Activated naive CD8-positive, alpha-beta T cell treated with anti-CD3 and anti-CD28 coated beads, Interleukin-2, amount 50 U/mL, for 24 hours (primary cell): ENCODE measurements at places on chromosomes 2 and 18.

DNA sequence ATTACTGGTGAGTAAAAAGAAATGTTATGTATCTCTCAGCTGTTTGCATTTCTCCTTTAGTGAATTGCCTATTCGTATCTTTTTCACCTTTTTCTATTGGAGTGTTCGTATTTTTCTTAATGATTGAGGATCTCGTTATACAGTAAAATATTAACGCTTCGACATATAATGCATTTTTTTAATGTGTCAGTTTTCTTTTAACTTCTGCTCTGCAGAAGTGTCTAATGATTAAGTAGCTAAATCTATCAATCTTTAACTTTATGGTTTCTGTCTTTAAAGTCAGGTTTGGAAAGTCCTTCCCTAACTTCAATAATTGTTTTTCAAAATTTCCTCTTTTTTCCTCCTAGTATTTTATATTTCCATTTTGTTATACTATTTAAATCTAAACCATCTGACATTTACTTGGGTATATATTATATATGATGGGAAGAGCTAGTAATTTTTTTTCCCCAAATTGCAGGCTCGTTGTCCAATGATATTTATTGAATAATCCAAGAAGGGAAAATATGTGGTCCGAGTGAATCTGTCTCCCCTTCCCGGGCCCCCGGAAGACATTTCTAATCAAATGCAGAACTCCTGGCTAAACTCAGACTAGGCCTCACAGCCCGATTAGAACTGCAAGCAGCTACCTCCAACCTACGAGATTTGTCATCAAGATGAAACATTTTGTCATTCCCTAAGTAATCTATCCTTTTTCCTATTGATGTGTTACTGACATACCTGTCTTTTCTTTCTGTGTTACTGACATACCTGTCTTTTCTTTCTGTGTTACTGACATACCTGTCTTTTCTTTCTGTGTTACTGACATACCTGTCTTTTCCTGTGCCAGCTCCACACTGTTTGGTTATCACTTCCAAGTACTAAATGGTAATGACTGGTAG, 17.2 kb downstream of the PCBP1 start:
- H3K36me3 ChIP-seq, result no peaks in the 10 kb centered on the region
- peak overlapping the region; percentile 95 for H3K27ac ChIP-seq
- H3K4me1 ChIP-seq, result peaks cover 55% of the 10 kb centered on the region
- H3K4me3 ChIP-seq, result peak overlapping the region; percentile 75

DNA sequence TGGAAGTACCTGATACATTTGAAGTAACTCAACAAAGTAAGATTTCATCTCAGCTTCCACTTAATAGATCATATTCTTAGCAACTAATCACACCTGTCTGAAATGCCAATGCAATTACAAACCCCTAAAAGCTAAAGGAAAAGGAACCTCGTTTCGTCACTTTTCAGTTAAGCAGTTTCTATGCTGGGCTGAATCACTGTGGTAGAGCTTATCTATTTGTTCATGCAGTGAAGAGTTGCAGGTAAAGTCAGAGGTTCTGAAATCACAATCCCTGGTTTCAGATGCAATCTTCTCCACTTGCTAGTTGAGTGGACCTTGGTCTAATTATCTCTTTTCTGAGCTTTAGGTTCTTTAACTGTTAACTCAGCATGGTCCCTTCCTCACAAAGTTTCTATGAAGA, 6.3 kb downstream of the HRH4 start:
- no peak overlapping the region for H3K27ac ChIP-seq
- H3K36me3 ChIP-seq, result no peaks in the 10 kb centered on the region
- no peak overlapping the region for H3K4me3 ChIP-seq

- no peak overlapping the region for H3K4me3 ChIP-seq
- H3K27ac ChIP-seq, result no peak overlapping the region
- H3K36me3 ChIP-seq, result no peaks in the 10 kb centered on the region
- no peak for DNase-seq
- peaks cover 6% of the 10 kb centered on the region for H3K27me3 ChIP-seq
Measured at GRCh38 chr2:70979626-70980025, 1.2 kb downstream of the ANKRD53 start.

GRCh38 chr18:9742524-9743131, 34.5 kb downstream of the RAB31 start:
- H3K27ac ChIP-seq, result no peak overlapping the region
- no peak overlapping the region for H3K4me3 ChIP-seq
- DNase-seq, result no peak
- no peaks in the 10 kb centered on the region for H3K4me1 ChIP-seq

GRCh38 chr2:54038835-54039234, 68.0 kb upstream of the PSME4 start:
- no peak overlapping the region for H3K4me3 ChIP-seq
- H3K36me3 ChIP-seq, result peaks cover 6% of the 10 kb centered on the region
- H3K27ac ChIP-seq, result no peak overlapping the region
- no peak for DNase-seq
- H3K4me1 ChIP-seq, result peaks cover under 1% of the 10 kb centered on the region

GRCh38 chr2:232539298-232540231, at the start of gene CHRNG:
CHRNG (plus strand) TSS chr2:232539692; CDS start chr2:232539748, 56 bp downstream.
- H3K4me3 ChIP-seq, result no peak within 1 kb of the TSS
- peaks cover 4% of the 10 kb centered on the region for H3K27me3 ChIP-seq
- H3K27ac ChIP-seq, result no peak within 1 kb of the TSS

DNA sequence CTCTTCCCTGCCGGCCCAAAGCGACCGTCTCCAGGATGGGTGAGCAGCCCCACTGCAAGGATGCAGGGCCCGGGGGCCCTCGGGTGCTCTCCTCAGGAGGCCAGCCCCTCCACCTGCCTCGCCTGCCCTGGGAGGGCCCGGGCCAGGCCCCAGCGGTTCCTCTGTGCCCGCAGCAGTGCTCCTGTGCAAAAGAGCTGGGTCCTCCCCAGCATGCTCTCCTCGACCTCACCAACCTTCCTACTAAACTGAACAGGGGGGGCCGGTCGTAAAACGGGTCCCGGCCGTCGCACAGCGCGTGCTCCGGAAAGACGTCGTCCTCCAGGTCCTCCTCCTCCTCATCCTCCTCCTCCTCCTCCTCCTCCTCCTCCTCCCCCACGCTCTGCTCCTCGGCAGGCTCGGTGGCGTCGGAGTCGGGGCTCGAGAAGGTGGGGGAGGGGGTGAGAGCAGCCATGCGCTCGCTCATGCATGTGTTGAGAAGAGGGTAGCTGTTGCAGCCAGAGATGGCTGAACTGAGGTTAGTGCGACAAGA, 62.9 kb downstream of the KIF1A start:
- DNase-seq, result no peak
- no peak overlapping the region for H3K4me3 ChIP-seq
- no peak overlapping the region for H3K27ac ChIP-seq
- H3K4me1 ChIP-seq, result peaks cover 14% of the 10 kb centered on the region
- no peaks in the 10 kb centered on the region for H3K27me3 ChIP-seq

DNA sequence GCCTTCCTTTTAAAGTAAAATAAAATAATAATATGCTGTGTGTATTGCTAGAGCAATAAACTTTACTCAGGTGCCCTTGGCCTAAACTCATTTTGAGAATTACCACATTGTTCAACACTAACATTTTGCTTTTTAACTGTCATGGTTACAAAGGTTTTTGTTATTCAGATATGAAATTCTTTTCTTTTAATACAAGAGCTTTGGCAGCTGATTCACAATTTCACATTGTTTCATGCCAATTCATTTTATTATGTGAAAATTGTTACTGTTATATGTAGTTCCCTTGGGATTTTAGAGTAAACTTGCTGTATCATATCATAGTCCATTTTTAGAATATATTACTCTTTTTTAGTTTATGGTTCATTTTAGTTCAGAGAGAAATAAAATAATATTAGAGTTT, 65.8 kb upstream of the ZNF804A start:
- H3K4me1 ChIP-seq, result no peaks in the 10 kb centered on the region
- H3K27me3 ChIP-seq, result no peaks in the 10 kb centered on the region
- H3K4me3 ChIP-seq, result no peak overlapping the region
- no peak for DNase-seq

GRCh38 chr2:141703501-141703900, 427.3 kb downstream of the LRP1B start:
- no peak for DNase-seq
- H3K4me3 ChIP-seq, result no peak overlapping the region
- no peaks in the 10 kb centered on the region for H3K36me3 ChIP-seq
- H3K27me3 ChIP-seq, result no peaks in the 10 kb centered on the region
- no peak overlapping the region for H3K27ac ChIP-seq

- H3K27ac ChIP-seq, result no peak overlapping the region
- no peak overlapping the region for H3K4me3 ChIP-seq
- no peaks in the 10 kb centered on the region for H3K36me3 ChIP-seq
Measured at GRCh38 chr2:55164534-55165480, 67.3 kb downstream of the CLHC1 start.

GRCh38 chr18:78634061-78634696, 345.4 kb upstream of the SALL3 start:
- H3K27ac ChIP-seq, result no peak overlapping the region
- no peaks in the 10 kb centered on the region for H3K36me3 ChIP-seq
- H3K4me1 ChIP-seq, result peaks cover 7% of the 10 kb centered on the region
- no peak for DNase-seq
- H3K4me3 ChIP-seq, result no peak overlapping the region
- H3K27me3 ChIP-seq, result no peaks in the 10 kb centered on the region

- no peaks in the 10 kb centered on the region for H3K27me3 ChIP-seq
- DNase-seq, result peak; percentile 53
- peaks cover 35% of the 10 kb centered on the region for H3K4me1 ChIP-seq
- H3K27ac ChIP-seq, result no peak overlapping the region
Measured at GRCh38 chr18:46148810-46149209, 44.6 kb downstream of the HAUS1 start.

DNA sequence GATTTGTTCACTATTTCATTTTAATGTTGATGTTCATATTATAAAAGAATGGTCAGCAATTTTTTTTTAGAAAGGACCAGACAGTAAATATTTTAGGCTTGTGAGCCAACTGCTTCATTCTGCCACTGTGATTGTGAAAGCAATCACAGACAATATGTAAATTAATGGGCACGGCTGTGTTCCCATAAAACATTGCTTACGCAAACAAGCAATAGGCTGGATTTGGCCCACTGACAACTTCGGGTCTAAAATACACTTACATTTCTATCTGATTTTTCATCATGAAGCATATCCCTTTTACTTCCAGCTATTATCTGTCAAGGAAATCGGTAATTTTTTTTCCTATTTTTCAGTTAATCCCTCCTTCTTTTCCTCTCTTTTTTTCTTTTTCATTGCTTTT, 182.2 kb upstream of the CDH2 start:
- H3K4me3 ChIP-seq, result no peak overlapping the region
- DNase-seq, result no peak
- H3K27me3 ChIP-seq, result no peaks in the 10 kb centered on the region
- no peaks in the 10 kb centered on the region for H3K36me3 ChIP-seq
- H3K4me1 ChIP-seq, result no peaks in the 10 kb centered on the region

- H3K27me3 ChIP-seq, result peaks cover 61% of the 10 kb centered on the region
- DNase-seq, result no peak
- no peak overlapping the region for H3K27ac ChIP-seq
- H3K4me1 ChIP-seq, result peaks cover 17% of the 10 kb centered on the region
- peaks cover 2% of the 10 kb centered on the region for H3K36me3 ChIP-seq
Measured at GRCh38 chr2:127219171-127220070, 678 bp downstream of the CYP27C1 start.

- H3K27me3 ChIP-seq, result peaks cover 14% of the 10 kb centered on the region
- no peak overlapping the region for H3K27ac ChIP-seq
- no peak for DNase-seq
- no peaks in the 10 kb centered on the region for H3K36me3 ChIP-seq
- peaks cover 2% of the 10 kb centered on the region for H3K4me1 ChIP-seq
- no peak overlapping the region for H3K4me3 ChIP-seq
Measured at GRCh38 chr2:118198268-118198667, 110.0 kb downstream of the INSIG2 start.

DNA sequence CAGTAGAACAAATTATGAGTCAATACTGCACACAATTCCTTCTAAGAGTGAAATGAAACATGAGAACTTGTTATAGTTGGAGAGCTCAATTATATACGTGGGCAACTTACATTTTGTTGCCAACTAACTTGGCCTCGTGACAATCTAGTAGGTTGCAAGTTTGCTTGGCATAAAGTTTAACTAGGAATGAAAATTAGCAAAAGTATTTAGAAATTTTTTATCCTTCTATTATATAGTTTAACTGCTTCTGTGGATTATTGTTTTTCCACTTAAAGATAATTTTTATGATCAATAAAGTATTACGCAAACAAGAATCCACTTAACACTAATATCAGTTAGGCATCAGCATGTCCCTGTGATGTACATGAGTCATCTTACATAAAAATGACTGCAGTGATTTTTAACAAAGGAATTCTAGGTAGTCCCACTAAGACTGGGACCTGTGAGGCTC, 41.1 kb downstream of the FAM124B start:
- H3K36me3 ChIP-seq, result no peaks in the 10 kb centered on the region
- H3K27ac ChIP-seq, result no peak overlapping the region
- H3K4me1 ChIP-seq, result no peaks in the 10 kb centered on the region

- H3K4me3 ChIP-seq, result no peak overlapping the region
- H3K4me1 ChIP-seq, result no peaks in the 10 kb centered on the region
- H3K27ac ChIP-seq, result no peak overlapping the region
- peaks cover 9% of the 10 kb centered on the region for H3K27me3 ChIP-seq
- no peaks in the 10 kb centered on the region for H3K36me3 ChIP-seq
- DNase-seq, result no peak
Measured at GRCh38 chr18:59810183-59810582, 89.6 kb upstream of the PMAIP1 start.

GRCh38 chr2:29405266-29405665, 290.1 kb downstream of the CLIP4 start:
- H3K4me1 ChIP-seq, result no peaks in the 10 kb centered on the region
- no peak overlapping the region for H3K4me3 ChIP-seq
- H3K36me3 ChIP-seq, result no peaks in the 10 kb centered on the region
- no peak for DNase-seq
- H3K27me3 ChIP-seq, result no peaks in the 10 kb centered on the region

DNA sequence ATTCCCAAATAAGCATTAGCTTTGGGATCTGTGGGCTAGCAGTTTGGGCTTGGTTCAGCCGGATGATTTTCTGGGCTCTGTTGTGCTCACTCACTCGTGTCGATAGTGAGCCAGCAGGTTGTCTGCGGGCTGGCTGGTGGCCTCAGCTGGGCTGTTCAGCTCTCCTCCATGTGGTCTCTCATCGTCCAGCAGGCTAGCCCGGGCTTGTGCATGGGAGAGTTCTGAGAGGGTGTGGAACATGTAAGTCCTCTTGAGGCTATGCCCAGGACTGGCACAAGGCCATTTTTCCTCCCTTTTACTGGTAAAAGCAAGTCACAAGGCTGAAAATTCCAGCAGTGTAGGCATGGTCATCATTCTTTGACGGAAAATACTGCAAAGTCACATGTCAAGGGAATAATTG, 38.5 kb downstream of the NTSR2 start:
- H3K27me3 ChIP-seq, result peaks cover 1% of the 10 kb centered on the region
- H3K4me3 ChIP-seq, result no peak overlapping the region
- no peak for DNase-seq
- no peaks in the 10 kb centered on the region for H3K4me1 ChIP-seq

GRCh38 chr2:185187421-185187820, 551.2 kb upstream of the FSIP2 start:
- DNase-seq, result no peak
- no peaks in the 10 kb centered on the region for H3K27me3 ChIP-seq
- H3K4me3 ChIP-seq, result no peak overlapping the region
- no peak overlapping the region for H3K27ac ChIP-seq
- H3K36me3 ChIP-seq, result no peaks in the 10 kb centered on the region

GRCh38 chr2:127608061-127609030, 37.6 kb upstream of the GPR17 start:
- H3K27me3 ChIP-seq, result no peaks in the 10 kb centered on the region
- H3K27ac ChIP-seq, result no peak overlapping the region
- H3K4me3 ChIP-seq, result no peak overlapping the region
- peaks cover 3% of the 10 kb centered on the region for H3K4me1 ChIP-seq
- DNase-seq, result no peak
- H3K36me3 ChIP-seq, result no peaks in the 10 kb centered on the region

GRCh38 chr18:79453816-79454735, 58.3 kb downstream of the NFATC1 start:
- no peak for DNase-seq
- no peak overlapping the region for H3K4me3 ChIP-seq
- peaks cover 34% of the 10 kb centered on the region for H3K36me3 ChIP-seq
- no peaks in the 10 kb centered on the region for H3K27me3 ChIP-seq
- H3K27ac ChIP-seq, result no peak overlapping the region
- peaks cover 6% of the 10 kb centered on the region for H3K4me1 ChIP-seq
